ENCODE measurements at places on chromosomes 2 and 18.

- no peak for DNase-seq
Measured at GRCh38 chr2:193869564-193869963, 1674.8 kb upstream of the TMEFF2 start.

GRCh38 chr2:170820757-170821530, 4.3 kb downstream of the GAD1 start:
- DNase-seq = no peak

GRCh38 chr2:77086478-77086877, 435.7 kb downstream of the LRRTM4 start:
- no peak for DNase-seq

DNA sequence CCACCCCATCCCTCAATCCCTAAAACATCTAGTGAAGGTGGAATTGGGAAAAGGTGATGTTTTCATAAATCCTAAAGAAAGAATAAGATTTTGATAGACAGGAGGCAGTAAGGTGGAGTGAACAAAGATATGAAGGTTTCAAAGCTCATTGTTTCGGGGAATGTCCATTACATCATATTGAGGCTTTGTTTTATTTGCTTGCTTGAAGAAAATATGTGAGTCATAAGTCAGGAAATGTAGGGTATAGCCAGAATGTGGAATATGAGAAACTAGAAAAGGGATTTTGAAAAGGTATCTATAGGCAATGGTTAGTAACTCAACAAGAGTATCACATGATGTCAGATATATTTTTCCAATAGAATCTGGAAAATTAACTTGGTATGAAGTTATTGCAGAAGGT, 1178.5 kb upstream of the ACVR2A start:
- DNase-seq = no peak

DNA sequence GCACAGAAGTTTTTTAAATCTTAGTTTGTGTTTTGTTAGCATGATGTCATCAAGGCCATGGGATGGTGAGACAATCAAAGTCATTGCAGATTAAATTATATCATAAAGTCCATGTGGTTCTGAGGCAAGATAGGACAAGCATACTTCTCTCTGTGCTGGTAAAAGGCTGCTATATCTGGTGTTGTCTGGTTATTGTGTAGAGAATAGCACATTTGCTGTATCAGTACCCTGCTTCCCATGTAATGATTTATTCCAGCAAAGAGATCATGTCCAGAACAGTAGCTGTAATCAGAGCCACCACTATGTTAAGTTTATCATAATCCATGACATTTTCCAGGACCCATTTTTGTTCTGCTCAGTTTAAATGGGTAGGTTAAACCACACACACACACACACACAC, 123.0 kb downstream of the TTC27 start:
- no peak for DNase-seq

DNA sequence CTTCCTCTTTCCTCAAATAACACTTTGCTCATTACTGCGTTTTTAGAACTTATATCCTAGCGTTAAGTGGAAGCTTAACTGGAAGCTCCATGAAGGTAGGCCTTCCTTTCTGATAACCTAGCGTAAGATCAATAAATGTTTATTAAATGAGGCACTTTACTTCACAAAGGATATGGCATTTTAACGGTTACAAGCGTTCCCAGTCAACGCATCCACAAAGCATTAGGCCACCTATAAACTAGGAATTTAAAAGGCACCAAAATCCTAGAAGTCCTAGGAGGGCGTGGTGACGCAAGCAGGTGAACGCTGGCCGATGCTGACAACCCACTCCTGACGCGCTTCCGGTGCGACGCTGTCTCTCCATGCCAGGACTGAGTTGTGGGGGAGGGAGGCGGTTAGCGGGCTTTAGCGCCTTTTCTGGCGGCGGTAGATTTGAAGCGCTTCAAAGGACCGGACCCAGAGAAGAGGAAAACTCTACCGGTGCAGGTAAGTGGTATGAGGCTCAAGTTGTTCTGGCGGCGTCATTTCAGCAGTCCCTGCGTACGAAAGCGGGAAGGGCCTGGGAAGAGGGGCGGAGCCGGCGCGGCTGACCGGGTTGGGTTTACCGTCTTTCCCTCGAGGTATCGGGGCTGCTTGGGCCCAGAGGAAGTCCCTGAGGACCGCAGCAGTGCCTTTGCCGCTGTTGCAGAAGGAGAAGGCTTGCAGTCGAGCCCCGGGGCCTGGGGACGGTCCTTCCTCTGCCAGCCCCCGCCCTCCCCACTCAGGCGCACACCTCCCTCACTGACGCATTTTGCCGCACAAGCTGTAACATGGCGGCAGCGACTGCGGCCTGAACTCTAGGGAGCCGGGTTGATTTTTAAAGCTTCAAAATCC, at the start of gene PPIG:
TSS of gene PPIG (plus strand) at position 347 of the 873 bp plus-strand sequence. CDS start 19,691 bp downstream, outside the sequence.
- DNase-seq = peak; percentile 79

- no peak for DNase-seq
Measured at GRCh38 chr2:102385522-102385921, 29.9 kb downstream of the IL18R1 start.

DNA sequence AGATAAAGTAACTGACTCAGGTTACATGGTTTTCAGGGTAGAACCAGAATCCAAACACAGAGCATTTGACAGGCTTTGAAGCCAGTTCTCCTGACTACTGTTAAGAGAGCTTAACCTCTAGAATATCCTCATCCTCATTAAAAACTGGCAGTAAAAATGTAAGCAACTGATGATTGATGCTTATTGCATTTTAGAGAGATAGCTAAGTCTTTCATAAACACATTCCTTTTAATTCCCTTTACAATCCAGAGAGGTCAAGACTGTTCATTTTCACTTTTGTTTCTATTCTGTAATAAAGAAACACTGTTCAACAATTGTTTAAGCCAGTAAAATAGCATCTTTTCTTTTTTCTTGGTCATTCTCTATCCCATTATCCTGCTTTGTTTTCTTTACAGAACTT, 53.9 kb upstream of the RAB27B start:
- DNase-seq = no peak

DNA sequence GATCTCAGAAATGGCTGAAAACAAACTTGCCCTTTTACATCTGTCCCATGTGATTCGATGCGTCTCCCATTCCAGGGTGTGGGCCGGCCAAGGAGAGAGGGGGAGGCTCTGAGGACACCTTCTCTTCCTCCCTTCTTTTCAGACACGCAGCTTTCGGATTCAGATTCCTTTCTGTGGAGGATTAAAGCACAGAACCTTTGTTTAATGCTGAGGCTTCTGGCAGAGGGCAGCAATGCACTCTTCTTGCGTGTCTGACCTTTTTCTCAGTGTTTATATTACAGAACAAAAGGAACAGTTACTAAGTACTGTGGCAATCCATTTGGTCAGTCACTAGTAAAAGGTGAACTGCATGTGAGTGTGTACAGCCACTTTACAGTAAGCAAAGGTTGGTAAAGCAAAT, 268.9 kb upstream of the CCDC68 start:
- no peak for DNase-seq

GRCh38 chr2:160472839-160473251, 20.8 kb downstream of the RBMS1 start:
- no peak for DNase-seq

GRCh38 chr2:126843081-126843480, 55.6 kb upstream of the TEX51 start:
- no peak for DNase-seq

- no peak for DNase-seq
Measured at GRCh38 chr2:88614497-88615157, 12.6 kb downstream of the EIF2AK3 start.

- DNase-seq = no peak
Measured at GRCh38 chr2:115248066-115248465, 805.6 kb downstream of the DPP10 start.

DNA sequence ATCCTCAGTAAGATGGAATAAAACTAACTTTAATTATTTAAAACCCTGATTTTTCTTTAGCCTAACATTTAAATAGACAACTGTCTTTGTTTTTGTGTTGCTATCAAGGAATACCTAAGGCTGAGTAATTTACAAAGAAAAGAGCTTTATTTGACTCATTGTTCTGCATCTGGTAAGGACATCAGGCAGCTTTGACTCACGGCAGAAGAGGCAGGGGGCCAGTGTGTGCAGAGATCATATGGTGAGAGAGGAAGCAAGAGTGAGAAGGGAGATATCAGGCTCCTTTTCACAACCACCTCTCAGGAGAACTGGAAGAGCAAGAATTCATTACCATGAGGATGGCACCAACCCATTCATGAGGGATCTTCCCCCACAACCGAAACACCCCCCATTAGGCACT, 64.6 kb upstream of the TFPI start:
- DNase-seq = no peak

DNA sequence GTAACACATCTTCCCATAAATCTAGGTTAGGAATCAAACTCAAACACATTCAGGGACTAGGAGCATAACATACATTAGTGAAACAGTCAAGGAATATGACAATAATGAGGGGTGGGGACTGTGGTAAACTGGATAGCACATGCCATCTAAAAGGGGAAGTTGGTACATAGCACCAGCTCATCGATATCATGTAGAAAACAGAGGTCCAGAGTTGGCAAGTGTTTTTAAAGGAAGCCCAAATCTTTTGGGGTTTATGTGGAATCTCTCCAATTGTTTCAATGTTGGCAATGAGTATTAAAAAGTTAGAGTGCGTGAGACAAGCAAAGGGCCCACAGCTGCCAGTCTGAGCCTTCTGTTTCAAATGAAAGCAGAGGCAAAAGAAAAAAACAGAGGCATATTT, 24.4 kb downstream of the KLF7 start:
- DNase-seq = no peak

- peak; percentile 70 for DNase-seq
Measured at GRCh38 chr2:121699421-121700333, 37.0 kb downstream of the NIFK start.

DNA sequence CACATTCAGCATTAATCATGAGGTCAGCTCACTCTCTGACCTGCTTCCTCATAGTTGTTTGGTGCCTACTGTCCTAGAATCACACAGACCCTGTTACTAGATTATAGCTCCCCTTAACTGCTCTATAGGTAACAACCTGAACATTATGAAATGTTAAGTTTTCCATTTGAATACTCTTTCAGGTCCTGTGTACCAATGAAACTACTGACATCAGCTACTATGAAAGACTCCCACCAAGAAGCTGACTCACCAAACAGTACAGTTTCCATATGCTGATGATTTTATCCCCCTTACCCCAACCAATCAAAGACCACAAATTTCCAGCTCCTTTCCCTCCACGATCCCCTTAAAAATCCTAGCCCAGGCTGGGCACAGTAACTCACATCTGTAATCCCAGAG, 56.3 kb downstream of the SRBD1 start:
- no peak for DNase-seq

DNA sequence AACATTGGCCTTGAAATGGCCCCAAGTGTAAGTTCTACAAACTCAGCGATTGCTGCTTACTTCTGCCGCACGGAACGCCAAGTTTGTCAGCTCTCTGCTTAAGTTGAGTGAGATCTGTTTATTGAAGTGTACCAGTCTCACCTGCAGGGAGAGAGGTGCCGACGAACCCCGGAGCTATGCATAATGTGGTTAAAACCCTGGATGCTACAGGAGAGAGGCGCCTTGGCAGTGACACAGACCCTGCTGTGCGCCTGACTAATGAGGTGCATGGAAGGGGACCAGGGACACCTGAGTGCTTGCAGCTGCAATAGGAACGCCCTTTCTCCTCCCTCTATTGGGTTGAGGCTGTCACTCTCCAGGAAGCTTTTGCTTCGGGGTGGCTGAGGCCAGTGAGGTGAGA, 979 bp downstream of the SLC9A2 start:
- no peak for DNase-seq

DNA sequence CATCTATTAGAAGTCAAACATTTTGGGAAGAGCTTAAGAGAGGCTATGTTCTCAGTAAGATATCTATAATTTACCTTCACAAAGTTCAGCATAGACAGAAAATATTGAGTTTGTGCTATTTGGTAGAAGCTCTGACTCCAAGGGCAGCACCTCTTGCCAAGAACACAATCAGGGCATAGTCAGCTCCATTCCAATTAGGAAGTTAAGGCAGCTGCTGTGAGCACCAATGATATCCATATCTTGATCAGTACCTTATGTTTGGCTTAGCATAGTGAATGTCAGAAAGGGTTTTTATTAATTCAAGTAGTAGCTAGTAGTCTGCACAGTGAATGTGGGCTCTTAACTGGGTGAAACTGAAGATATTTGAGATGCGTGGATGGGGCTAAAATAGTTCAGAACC, 86.4 kb upstream of the SPRED2 start:
- no peak for DNase-seq

DNA sequence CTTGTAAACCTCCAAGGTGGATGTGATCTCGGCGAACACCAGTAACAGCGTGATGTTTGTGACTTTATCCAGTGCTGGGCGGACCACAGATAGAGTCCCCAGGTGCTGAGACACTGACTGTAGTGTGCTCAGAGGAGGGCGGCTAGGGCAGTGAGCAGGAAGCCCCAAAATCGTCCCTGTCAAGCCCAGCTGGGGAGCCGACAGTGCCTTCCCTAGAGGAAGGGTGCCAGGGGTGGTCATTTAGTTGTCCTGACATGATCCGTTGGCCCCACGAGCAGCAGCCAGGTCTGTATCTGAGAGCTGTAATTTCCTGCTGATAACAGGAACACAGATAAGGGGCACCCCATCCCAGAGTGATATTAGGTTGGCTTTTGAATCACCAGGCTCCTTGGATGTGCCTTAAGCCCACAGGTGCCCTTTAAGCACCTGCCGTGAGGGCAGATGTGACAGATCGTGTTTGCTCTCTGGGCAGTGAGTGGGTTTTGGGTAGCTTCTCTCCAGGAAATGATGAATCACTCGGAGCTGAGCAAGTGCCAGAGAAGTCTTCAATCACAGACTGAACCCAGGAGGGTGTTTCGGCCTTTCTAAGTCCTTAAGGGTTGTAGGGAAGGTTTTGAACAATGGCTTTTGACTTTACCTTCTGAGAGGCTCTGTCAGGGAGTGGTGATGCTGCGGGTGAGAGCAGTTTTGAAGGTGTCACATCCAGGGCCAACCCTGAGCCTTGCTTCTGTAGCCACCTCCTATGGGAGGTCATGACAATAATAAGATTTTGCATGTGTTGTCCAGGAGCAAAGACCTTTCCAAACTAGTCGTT, 7.7 kb downstream of the LPIN1 start:
- peak; percentile 53 for DNase-seq

DNA sequence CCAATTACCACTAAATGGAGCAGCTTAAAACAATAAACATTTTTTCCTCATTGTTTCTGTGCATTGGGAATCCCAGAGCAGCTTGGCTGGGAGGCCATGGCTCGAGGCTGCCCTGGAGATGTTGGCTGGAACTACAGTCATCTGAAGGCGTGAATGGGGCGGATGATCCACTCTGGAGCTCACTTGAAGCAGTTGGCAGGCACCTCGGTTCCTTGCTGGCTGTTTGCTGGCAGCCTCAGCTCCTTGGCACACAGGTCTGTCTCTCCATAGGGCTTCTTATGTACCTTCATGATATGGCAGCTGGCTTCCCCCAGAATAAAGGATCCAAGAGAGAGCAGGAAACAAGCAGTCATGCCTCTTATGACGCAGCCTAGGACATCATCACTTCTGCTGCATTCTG, 227.0 kb upstream of the COPS8 start:
- DNase-seq = no peak

Data from T-helper 1 cell (primary cell).